ENCODE measurements at places on chromosomes 13 and 19.

DNA sequence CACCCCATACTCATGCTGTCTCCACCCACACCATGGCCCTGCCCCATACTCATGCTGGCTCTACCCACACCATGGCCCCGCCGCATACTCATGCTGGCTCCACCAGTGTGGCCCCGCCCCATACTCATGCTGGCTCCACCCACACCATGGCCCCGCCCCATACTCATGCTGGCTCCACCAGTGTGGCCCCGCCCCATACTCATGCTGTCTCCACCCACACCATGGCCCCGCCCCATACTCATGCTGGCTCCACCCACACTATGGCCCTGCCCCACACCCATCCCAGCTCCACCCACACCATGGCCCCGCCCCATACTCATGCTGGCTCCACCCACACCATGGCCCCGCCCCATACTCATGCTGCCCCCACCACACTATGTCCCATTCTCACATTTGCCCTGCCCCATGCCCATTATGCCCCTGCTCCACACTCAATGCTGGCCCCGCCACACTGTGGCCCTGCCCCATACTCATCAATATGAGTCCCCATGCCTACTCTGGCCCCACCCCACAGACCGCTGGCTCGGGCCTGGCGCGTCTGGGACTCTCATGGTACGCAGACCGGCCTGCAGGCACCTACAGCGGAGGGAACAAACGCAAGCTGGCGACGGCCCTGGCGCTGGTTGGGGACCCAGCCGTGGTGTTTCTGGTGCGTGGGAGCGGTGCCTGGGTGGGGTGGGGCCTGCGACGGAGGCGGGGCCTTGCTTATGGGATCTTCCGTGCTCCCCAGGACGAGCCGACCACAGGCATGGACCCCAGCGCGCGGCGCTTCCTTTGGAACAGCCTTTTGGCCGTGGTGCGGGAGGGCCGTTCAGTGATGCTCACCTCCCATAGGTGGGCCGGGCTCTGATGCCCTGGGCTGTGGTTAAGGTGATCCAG, 3.7 kb upstream of the ARHGAP45 start:
- DNase-seq = no peak

DNA sequence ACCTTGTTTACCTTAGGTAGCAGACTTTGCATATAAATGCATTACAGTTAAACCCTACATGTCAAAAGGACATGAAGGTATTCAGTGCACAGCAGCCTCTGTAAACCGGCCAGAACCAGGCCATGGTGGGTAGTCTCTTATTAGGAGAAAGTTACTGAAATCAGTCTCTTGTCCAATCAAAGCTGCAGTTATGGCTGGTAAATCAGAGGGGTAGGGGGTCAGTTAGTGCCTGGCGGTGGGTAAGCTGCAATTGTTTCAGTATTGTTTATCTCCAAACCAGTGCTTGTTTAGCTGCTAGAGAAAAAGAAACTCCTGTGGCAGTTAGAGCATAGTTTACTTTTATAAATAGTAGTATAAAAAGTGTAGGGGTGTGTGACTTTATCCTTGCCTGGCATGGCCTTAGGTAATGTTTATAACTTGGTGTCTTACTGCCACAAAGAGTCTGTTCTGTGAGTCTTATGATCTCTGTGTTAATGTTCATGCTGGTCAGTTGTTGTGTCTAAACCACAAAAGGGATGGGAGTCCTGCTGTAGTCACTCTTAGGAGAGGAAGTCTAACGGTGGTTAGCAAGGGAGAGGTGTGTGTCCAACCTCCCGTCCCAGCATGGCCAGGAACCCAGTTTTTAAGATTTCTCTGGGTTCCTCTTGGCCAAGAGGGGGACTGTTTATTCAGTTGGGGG, 28.0 kb downstream of the CHST8 start:
- DNase-seq = no peak

- DNase-seq = peak; percentile 77
Observed at GRCh38 chr19:33819880-33820781, 23.5 kb downstream of the KCTD15 start.

GRCh38 chr13:33011828-33012470, 4.3 kb upstream of the KL start:
- DNase-seq = no peak

DNA sequence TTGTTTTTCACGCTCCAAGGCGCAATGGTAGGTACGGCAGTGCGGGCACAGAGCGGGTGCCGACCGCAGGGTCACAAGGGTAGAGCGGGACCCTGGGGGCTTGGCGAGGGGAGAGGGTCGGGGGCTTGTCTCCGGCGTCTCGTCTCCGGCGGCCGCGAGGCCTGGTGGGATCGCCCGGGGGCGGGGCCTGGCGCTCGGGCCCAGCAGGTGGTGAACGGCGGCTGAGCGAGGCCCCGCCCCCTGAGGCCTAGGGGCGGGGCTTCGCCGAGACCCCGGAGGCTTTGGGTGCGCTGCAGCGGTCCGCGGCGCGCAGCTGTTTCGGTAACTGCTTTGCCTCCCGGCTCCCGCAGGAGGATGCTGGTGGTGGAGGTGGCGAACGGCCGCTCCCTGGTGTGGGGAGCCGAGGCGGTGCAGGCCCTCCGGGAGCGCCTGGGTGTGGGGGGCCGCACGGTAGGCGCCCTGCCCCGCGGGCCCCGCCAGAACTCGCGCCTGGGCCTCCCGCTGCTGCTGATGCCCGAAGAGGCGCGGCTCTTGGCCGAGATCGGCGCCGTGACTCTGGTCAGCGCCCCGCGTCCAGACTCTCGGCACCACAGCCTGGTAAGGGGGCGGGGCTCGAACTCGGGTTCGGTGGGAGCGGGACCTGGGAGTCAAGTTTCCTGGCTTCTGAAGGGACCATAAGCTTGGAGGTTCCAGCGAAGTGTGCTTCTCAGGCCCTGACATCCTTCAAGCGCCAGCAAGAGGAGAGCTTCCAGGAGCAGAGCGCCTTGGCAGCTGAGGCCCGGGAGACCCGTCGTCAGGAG, at the start of gene TSEN34:
TSEN34 (plus strand) TSS at position 298 of the 800 bp plus-strand sequence; CDS start at position 355, 57 bp downstream.
- peak; percentile 83 for DNase-seq

DNA sequence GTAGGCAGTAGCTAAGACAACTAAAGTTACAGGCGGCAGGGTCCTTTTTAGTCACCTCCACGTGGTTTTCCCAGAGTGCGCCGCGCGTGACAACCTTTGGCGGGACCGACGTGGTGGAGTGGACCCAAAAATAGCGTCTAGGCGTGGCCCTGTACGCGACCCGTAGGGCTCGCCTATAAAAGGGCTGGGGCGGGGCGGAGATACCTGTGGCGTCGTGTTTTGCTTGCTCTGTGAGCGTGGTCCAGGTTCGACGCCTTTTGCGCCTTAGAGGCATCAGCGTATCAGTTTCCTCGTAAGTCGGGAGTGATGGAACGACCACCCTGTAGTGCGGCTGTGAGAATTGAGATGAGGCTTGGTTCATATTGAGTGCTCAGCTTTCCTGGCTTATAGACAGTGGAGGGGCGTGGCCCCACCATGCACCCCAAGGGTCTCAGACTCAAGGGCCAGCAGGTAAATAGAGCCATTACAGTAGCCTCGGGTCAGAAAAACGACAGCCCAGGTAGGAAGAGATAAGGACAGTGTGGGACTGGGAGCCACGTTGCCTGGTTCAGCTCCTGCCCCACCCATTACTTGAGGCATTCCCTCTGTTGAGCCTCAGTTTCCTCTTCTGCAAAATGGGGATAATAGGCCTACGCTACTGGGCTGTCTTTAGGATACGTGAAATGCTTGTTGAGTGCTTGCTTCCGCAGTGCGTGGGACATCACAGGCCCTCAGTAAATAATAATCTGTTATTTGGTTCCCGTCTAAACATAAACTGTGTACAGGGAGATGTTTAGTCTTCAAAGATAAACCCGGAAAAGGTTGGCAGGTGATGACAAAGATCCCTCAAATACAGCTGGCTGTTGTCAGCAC, 693 bp upstream of the TMED1 start:
- DNase-seq = peak; percentile 88

DNA sequence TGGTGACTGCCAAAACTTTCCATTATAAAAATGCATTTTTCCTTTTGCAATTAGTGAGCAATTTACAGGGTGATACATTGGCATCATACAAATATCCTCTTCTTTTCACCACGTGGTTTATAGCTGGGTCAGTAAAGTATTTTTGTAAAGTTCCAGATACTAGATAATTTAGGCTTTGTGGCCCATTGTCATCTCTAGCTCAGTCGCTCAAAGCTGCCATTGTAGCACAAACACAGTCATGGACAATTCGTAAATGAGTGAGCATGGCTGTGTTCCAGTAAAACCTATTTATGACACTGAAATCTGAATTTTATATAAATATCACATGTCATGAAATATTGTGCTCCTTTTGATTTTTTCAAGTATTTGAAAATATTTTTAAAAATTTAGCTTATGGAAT, 162.9 kb downstream of the USP12 start:
- DNase-seq = no peak

DNA sequence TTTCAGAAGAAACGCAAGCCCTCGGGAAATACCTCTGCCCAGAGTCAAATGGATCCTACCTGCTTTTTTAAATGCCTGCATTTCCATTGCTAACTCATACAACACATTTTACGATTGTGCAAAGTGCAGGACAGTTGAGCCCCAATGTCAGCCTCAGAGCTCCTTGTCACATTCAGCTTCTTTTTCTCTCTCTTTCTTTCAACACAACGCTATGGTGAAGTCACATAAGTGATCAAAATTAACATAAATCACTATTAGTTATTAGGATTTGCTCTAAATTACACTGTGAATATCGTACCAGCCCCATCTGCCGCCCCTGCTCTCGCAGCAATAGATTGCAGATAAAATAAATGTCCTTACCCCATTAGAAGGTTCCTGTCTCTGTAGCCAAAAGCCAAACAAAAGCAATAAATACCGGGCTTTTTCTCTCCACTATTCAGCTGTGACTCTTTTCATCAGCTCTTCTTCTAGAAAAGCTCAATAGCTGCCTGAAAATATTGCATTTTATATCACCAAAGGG, 8.8 kb downstream of the POU4F1 start:
- DNase-seq = no peak

DNA sequence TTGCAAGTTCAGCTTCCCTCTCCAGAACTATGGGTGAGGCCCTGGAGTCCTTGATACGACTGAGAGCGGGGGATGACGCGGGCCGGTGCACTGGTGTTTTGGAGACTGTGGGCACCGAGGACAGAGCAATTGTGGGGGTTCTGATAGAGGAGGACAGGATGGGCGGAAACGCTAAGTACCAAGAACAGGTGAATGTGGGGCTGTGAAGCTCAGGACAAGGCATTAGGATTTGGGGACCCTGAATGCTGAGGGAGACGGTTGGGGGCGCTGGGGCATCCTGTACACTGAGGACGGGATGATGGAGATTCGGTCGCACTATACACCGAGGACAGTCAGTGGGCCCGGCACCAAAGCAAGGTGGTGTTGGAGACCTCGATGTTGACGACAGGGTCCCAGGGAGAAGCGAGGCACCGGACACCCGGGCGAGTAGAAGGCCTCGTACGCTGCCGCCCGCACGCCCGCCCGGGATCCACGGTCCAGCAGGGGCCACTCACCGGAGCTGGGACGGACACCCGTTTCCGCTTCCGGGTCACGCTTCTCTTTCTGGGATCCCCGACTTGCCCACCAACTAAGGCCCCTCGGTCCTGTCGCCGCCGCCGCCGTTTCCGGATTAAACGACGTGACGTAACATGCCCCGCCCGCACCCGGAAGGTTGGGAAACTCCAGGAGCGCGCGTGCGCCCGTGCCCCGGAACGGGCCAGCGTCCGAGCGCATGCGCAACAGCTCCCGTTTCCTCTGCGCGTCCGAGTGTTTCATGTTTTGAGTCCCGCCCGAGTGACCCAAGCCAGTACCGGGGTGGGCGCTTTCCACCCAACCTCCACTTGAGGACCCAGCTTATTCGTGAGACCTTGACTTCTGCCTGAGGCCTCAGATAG, at the start of gene CHMP2A:
CHMP2A (minus strand) TSS at position 612 of the 875 bp plus-strand sequence. CDS start 893 bp downstream, outside the sequence.
- DNase-seq = peak; percentile 97

GRCh38 chr13:109541081-109541480, 245.3 kb downstream of the IRS2 start:
- DNase-seq = no peak

- no peak for DNase-seq
Observed at GRCh38 chr13:44294876-44295275, 78.7 kb upstream of the SERP2 start.

- DNase-seq = peak; percentile 57
Observed at GRCh38 chr13:50990818-50991506, 81.4 kb downstream of the RNASEH2B start.

DNA sequence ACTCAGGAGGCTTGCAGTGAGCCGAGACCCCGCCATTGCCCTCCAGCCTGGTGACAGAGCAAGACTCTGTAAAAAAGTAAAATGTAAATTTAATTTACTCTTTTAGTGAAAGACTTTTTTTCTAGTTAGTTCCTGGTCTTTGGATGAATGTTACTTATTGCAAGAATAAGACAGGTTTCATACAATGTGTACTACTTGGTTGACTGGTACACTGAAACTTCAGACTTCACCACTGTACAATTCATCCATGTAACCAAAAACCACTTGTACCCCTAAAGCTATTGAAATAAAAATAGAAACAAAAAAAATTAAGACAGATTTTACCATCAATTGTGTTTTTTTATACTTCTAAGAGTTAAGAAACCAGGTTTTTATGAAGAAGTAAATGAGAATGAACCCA, 35.5 kb downstream of the GPALPP1 start:
- no peak for DNase-seq

- peak; percentile 6 for DNase-seq
Observed at GRCh38 chr19:52398081-52398441, 412 bp downstream of the ZNF528 start.

GRCh38 chr13:65724226-65724625, 1505.9 kb downstream of the PCDH9 start:
- DNase-seq = peak; percentile 89

Data from fibroblast of skin of abdomen (primary cell).